ENCODE measurements at places on chromosomes 11 and 22.
A peak's percentile ranks its signal among the peaks of the same experiment; 100 is the strongest.

GRCh38 chr11:123564221-123564620, 90.2 kb downstream of the SCN3B start:
- no peak for DNase-seq

DNA sequence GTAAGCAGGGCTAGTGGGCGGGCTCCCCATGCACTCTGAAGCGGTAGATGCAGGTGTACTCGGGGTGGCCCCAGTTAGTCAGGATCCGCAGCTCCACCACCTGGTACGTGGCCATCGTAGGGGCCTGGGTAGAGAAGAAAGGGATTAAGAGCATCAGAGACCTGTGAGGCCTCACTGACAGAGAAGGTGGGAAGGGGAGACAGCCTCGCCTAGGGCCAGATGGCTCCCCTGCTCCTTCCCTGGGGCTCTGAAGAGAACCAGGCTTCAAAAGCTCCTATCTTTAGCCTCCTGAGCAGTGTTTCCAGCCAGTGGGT, 19.6 kb downstream of the SUN2 start:
- DNase-seq = no peak

GRCh38 chr11:79117488-79117887, 323.3 kb downstream of the TENM4 start:
- no peak for DNase-seq

DNA sequence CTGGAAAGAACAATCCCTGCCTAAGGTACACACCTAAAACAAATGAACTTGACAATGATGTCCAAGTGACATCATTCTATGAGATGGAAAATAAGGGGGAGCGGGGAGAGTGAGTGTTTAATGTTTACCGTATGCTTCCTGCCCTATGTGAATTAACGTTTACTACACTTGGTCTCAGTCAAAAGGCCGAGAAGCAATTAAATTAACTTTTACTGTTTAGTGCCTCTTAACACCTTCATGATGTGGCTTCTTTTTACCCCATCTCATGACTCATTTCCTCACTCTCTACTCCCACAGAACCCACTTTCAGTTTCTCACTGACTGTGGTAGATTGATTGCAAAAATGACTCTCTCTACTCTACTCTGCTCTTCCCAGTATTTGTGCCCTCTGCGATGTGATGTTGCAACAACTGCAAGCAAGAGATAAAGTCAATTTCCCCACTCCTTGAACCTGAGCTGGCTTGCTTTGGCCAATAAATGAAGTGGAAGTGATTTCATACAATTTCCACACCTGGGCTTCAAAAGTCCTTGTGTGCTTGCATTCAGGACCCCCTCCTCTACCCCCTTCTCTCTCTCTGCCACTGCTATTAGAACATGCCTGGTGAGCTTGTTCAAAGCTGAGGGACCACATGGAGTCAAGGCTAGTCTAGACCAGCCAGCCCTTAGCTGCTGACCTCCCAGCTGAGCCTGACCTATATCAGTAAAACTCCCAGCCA, 11.6 kb upstream of the ALKBH3 start:
- peak; percentile 50 for DNase-seq

GRCh38 chr22:44276706-44277356, 35.9 kb downstream of the SHISAL1 start:
- DNase-seq = no peak

GRCh38 chr11:39165021-39165420, 2294.4 kb downstream of the LRRC4C start:
- no peak for DNase-seq

GRCh38 chr11:2151500-2152257, 9.3 kb downstream of the INS start:
- peak; percentile 80 for DNase-seq

DNA sequence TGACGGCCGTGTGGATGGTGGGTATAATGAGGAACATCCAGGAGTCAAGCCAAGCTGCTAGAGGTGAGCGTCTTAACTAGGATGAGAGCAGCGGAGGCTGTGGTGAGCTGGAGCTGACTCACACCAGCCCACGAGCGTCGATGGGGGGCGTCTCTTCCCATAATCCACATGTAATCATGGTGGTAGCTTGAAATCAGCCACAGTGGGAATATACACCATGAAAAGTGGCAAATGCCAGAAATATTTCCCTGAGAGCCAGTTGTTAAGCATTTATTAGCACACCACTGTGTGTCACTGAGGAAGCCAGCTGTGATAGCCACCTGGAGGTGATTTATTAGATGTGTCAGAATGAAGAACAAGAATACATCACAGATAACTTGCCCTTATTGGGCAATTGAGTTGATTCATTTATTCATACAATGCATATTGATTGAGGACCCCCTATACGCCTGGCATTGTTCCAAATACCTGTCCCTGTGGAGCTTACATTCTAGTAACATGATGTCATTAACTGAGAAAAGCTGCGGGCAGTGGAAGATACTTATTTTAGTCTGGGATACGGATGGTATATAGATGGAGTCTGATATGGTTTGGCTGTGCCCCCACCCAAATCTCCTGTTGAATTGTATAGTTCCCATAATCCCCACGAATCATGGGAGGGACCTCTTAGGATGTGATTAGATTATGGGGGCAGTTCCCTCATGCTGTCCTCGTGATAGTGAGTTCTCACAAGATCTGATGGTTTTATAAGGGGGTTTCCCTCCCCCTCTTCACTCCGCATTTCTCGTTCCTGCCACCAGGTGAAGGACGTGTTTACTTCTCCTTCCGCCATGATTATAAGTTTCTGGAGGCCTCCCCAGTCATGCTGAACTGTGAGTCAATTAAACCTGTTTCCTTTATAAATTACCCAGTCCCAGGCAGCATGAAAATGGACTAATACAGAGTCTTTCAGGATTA, 473.4 kb downstream of the METTL15 start:
- no peak for DNase-seq

DNA sequence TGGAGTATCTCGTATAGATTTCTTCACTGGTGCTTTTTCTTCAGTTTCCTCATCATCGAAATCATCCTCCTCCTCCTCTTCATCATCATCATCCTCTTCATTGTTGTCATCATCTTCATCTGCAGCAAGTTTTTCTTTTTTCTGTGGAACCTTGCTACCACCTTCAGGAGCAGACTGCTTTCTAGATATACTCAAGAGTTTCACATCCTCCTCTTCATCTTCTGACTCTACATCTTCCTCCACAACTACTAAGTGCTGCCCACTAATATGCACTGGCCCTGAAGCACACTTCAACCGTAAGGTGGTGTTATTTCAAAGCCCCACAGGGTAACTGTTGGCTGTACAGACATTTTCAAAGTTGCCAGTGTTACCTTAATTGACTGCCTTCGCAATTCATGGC, 17.1 kb downstream of the OR2AT4 start:
- DNase-seq = no peak

- no peak for DNase-seq
Observed at GRCh38 chr11:87501388-87501787, 463.7 kb downstream of the TMEM135 start.

DNA sequence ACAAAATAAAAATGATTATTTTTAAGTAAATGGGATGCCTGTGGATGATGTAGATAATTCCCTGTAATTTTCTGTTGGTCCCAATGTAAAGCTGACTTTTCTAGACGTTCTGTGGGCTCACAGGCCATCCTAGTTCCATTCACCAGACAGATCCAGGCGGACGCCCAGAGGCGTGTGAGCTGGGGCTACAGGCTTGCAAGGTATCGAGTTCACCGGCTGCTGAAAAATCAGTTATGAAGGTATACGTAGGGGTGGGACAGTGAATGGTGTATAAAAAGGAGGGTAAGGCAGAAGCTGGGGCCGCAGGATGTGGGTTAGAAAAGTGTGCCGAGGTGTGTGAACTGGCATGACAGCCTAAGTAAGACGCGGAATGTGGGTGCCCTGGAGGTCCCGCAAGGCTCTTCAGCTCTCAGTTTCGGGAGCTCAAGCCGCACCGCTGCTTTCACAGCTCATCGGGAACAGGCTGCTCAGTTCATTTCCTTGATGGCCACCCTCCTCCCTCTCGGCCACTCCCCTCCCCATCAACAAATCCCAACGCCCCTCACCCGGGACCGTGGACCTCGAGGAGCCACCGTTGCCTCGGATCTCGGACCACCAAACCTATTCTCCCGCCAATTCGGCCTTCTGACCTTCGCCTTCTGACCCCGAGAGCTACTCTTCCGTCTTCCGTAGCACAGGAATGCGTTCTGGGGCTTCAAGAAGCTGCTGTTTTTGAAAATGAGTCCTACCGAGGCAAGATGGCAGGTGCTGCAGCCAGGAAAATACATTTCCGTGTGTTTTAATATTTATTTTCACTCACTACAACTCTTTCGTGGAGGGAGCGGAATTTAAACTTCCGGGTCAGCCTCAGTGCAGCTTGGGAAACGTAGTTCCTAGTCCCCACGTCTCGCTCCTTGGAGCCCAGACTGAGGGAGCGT, at the start of gene XNDC1N:
XNDC1N (minus strand) TSS at position 775 of the 917 bp plus-strand sequence. CDS start 5,241 bp downstream, outside the sequence.
- peak; percentile 70 for DNase-seq

Data from activated T-cell treated with anti-CD3 and anti-CD28 coated beads, Interleukin-2, amount 50 U/mL, for 72 hours (primary cell).